Cardiac muscle cell (in vitro differentiated cells and primary cell): ENCODE measurements at places on chromosomes 6 and 20. TPM values are rescaled to one million over a fixed set of nuclear protein-coding genes. Genes with fewer than 3 reads are reported as not detected.

SLC35D3 gene
- total RNA-seq: 0.74 and 2.4 TPM in 2 replicates

HEY2 gene
- 38.1 and 73.8 TPM in 2 replicates for total RNA-seq

PBOV1 gene
- not detected in 2 replicates for total RNA-seq

TREML4 gene
- not detected in 2 replicates for total RNA-seq

BHLHE23 gene
- total RNA-seq: not detected in 2 replicates

RGS17 gene
- 0.15 and 0.74 TPM in 2 replicates for total RNA-seq

PLEKHG1 gene
- 0.67 and 8.5 TPM in 2 replicates for total RNA-seq

COL20A1 gene
- 0.85 TPM in 1 of 2 replicates, not detected in the other for total RNA-seq

HSPA1L gene
- 1.6 and 3.1 TPM in 2 replicates for total RNA-seq

BMP7 gene
- 213 and 276 TPM in 2 replicates for total RNA-seq

- DNase-seq: no peak
Measured at GRCh38 chr6:48281217-48281616, 170.2 kb upstream of the PTCHD4 start.

- peak; percentile 91 for DNase-seq
Measured at GRCh38 chr6:161301338-161301737, 27.5 kb upstream of the AGPAT4 start.

- no peak for DNase-seq
Measured at GRCh38 chr20:49566401-49567364, 1.3 kb downstream of the PTGIS start.

DNA sequence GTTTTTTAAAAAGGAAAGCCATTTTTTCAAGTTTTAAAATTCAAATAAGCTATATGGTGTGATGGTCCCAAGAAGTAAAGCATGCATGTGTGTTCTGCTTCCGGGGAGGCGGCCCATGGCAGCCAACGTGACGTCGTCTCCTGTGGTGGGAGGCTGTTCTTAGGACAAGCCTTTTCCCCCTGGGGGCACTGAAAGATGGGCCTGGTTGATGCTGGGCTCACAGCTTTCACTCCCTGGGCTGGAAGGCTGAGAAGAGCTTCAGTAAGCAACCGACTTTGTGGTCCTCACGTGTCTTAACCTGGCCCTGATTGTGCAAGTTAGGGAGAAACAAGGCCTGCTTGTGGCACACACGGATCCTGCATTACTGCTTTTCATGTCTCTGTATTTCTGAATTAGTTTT lies 84.1 kb downstream of the SMOC2 start:
- no peak for DNase-seq

DNA sequence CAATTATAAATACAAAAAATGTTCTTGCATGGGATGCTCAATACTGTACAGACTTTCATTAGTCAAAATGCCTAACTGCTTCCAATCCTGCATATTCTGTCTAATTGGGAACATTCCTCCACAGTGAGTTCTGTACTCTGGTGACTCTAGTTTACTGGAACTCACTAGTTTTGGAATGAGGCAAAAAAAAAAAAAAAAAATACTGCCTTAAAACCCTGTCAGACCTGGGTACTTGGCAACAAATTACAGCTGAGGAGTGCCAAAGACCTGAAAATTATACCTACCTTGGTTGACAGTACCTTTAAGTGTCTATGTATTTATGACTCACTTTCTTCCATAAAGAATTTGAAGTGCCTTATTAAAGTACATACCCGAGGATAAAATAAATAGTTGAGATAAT lies 276.7 kb downstream of the FARS2 start:
- no peak for DNase-seq

DNA sequence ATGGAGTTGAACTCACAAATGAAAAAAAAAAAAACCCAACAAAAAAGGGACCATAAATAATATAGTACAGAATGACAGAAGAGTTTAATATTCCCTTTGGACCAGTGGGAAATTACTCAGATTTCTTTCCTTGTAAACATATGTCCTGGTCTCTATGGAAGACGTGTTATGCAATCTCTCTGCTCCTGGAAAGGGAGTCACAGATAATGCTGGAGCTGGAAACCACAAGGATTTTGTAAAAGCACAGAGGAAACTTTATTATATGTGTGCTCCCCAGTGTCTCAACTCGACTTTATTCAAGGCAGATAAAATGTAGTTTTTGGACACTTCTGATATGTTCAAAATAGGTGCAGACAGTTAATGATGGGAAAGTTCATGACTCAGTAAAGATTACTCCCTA lies 88.1 kb upstream of the ZFP64 start:
- DNase-seq: peak; percentile 92

- no peak for DNase-seq
Measured at GRCh38 chr6:37824170-37824569, 4.6 kb downstream of the ZFAND3 start.

DNA sequence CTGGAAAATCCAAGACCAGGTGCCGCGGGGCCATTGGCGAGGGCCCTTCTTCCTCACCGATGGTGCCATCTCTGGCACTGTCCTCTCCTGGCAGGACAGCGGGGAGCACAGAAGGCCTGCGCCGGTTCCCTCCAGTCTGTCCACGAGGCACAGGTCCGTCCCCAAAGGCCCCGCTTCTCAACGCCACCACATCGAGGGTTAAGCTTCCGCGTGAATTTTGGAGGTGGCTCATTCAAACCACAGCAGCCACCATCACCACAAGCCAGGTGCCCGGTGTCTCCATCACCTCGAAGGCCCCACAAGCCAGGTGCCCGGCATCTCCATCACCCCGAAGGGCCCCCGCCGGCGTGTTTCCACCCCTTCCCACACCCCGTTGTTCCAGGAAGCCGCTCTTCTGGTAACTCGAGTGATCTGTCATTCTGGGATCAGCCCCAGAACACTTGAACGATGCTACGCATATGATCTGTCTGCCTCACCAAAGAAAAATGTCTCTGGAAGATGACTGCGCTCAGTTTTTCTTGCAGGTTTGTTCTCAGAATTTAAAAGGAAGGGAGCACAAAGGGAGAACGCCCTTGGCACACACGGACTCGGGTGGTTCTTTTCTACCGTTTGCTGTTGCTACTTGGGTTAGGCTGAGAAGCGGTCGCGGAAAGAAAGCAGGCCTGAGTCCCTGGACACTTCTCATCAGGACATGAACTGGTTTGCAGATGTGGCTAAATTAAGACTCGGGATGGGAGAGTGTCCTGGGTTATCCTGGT lies 9.9 kb upstream of the KIF25 start:
- no peak for DNase-seq

DNA sequence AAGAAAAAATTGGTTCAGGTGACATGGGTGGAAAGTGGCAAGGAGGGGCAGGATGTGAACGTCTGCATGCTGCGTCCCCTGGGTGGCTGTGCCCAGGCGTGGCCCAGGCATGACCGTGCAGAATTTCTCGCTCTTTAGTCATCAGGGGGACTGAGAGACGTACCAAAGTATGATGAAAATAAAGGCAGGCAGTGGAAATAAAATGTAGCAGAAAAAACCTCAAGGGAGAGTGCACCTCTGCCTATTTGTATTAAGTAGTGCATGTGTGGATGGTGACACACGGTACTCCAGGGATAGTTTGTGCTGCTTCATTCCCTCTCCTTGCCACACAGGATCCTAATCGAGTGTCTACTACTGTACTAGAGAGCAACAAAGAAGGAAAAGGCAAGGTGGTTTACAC lies 81.1 kb downstream of the ATP9A start:
- DNase-seq: peak; percentile 25

GRCh38 chr20:13772529-13772928 lies 12.2 kb downstream of the ESF1 start:
- no peak for DNase-seq

DNA sequence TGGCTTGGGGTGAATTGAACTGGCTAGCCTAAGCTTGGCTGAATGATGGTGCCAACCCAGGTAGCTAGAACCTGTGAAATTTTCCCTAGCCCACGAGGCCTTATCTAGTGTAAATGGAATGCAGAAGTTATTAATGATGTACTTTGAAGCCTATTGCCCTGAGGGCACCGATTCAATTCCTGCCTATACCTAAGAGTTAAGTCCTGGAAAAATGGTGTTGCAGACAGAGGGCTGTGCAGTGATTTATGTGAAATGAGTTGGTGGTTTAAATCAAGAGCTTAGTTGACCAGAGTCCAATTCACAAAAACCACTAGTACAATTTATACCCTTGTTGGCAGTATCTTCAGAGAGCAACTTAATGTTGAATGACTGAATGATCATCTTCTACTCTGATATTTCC lies 373.8 kb upstream of the JAG1 start:
- no peak for DNase-seq

- no peak for DNase-seq
Measured at GRCh38 chr6:136030131-136030530, 178.6 kb downstream of the PDE7B start.

GRCh38 chr6:143676437-143677045 lies 1.2 kb upstream of the PHACTR2 start:
- DNase-seq: no peak

DNA sequence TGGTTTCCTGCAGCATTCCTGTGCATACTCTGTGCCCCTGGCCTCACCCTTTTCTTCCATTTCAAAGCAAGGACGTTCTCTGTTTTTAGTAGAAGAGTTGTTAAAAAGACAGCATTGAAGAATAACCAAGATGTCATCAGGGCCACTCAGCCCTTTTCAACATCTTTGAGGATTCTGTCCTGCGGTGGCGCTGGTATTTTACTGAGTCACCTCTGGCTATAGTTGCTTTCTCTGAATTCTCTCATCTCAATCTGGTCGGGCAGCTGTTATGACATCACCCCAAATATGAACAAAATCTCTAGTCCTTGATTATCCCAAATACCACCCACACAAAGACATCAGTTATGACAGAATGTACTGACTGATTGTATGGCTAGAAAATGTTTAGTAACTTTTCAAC lies 204.2 kb downstream of the GRIK2 start:
- DNase-seq: no peak

GRCh38 chr6:118968416-118968815 lies 33.5 kb upstream of the MCM9 start:
- peak; percentile 60 for DNase-seq

GRCh38 chr6:11231564-11232192 lies 790 bp downstream of the NEDD9 start:
- DNase-seq: peak; percentile 83

- peak; percentile 27 for DNase-seq
Measured at GRCh38 chr6:110542311-110543024, 66.1 kb upstream of the SLC22A16 start.

GRCh38 chr6:44289726-44290260 lies 19.5 kb downstream of the TMEM151B start:
- DNase-seq: no peak

DNA sequence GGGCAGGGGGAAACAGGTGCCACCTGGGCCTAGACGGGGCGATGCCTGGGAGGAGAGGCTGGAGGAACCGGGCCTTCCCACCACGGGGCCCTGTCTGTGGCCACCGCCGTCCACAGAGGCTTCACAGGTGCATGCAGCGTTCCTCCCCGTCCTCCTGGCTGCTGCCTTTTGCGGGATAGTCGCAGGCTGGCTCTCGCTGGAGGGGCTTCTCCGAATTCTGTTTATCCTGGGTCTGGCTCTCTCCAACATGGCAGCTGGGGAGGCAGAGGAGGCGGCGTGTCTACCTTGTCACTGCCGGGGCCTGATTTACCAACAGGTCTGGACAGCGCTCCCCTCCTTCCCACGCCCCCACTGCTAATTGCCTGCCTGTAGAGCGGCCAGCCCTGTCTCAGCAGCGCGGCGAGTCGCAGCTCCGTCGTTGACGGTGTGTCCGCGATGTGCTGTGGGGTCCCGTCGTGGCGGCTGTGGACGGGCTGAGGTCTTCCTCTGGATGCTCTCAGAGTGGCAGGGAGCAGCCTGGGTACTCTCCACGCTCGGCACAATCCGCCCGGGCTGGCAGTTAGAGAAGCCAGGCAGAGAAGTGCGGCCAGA lies 262.9 kb downstream of the TAF4 start:
- no peak for DNase-seq

GRCh38 chr20:55095745-55096400 lies 620.5 kb downstream of the DOK5 start:
- no peak for DNase-seq

GRCh38 chr6:30875244-30876038 lies 8.9 kb upstream of the DDR1 start:
- DNase-seq: no peak

DNA sequence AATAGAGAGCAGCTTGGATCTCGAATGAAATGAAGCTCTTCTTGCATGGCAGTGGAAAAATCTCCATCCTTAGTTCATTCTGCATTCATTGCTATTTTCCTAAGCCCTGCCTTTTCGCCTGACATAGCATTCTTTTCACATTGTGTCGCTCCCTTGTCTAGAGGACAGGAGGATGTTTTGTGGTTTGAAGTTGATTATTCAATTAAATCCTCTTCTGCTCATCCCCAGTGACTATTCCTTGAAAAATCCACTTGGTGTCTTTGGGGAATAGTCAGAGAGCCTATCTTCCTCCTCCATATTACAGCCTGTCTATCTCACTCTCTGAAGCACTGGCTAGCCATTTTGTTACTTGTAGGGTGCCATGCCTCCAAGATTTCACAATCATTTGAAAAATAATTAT lies 161.2 kb downstream of the KLHL32 start:
- DNase-seq: no peak

GRCh38 chr20:49594143-49594930 lies 26.4 kb upstream of the PTGIS start:
- DNase-seq: peak; percentile 51

- no peak for DNase-seq
Measured at GRCh38 chr20:706366-706885, 30.8 kb upstream of the SCRT2 start.
